ENCODE measurements at places on chromosomes 16 and 17. TPM values are rescaled to one million over a fixed set of nuclear protein-coding genes. Genes with fewer than 3 reads are reported as not detected.

The TBX2 gene
- 15.9 TPM for total RNA-seq

The DOC2B gene
- total RNA-seq = 8.7 TPM

The DYNLRB2 gene
- total RNA-seq = 3.2 TPM

The ORC6 gene
- not detected for total RNA-seq

The PPP1R27 gene
- 0.11 TPM for total RNA-seq

The SLFN12L gene
- not detected for total RNA-seq

The TMEM92 gene
- not detected for total RNA-seq

The PERCC1 gene
- 0.69 TPM for total RNA-seq
